ENCODE measurements at places on chromosomes 16 and 17.

DNA sequence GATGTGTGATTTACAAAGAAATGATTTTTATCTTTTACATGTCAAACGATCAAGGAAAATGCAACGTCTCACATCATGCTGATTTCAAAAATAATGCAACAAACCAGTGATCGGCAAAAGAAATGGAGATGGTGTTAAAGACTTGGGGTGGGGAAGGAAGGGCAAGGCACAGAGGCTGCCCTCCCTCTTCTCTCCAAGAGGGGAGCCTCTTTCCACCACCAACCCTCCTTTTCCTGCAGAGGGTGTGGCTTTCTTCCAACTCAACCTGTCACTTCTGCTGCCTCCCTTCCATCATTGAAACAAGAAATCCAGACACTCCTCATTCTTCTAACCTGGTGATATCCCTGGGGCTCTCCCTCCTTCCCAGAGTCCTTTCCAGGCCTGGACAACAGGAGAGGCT, 320.8 kb downstream of the SLC39A11 start:
- DNase-seq: no peak

DNA sequence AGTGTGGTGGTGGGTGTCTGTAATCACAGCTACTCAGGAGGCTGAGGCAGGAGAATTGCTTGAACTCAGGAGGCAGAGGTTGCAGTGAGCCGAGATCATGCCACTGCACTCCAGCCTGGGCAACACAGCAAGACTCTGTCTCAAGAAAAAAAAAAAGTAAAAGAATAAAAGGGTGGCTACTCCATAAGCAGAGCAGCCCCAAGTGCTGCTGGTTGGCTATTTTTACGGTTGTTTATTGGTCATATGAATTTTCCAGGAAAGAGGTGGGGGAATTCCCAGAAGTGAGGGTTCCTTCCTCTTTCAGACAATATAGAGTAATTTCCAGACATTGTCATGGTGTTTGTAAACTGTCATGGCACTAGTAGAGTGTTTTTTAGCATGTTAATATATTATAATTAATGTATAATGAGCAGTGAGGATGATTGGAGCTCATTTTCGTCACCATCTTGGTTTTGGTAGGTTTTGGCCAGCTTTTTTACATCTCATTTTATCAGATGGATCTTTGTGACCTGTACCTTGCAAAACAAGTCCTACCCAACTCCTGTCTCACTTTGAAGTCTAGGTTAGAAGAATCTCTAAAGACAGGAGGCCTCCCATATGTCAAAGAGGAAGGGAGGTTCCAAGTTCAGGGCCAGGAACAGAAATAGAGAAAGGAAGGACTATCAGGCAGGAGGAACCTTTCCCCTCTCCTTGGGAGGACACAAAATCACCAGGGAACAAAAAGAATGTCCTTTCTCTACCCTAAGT, 39.1 kb downstream of the HOXB1 start:
- no peak for DNase-seq

DNA sequence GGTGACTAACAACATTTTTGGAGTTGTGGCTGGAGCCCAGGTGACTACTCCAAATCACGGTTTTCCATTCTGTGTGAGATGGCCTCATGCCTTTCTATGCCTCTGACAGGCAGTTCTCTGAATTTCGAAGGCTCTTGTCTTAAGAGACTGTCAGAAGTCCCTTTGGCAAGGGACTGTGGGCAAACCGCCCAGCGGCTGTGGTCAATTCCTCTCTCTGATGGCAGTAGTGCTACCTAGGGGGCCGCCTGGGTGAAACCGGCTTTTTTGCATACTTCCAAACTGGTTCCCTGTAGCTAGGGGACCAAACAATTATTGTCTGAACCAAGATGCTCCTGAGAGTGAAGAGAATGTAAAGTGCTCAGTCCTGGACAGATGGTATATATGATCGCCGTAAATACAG, 86.3 kb downstream of the SDR42E1 start:
- DNase-seq: no peak

DNA sequence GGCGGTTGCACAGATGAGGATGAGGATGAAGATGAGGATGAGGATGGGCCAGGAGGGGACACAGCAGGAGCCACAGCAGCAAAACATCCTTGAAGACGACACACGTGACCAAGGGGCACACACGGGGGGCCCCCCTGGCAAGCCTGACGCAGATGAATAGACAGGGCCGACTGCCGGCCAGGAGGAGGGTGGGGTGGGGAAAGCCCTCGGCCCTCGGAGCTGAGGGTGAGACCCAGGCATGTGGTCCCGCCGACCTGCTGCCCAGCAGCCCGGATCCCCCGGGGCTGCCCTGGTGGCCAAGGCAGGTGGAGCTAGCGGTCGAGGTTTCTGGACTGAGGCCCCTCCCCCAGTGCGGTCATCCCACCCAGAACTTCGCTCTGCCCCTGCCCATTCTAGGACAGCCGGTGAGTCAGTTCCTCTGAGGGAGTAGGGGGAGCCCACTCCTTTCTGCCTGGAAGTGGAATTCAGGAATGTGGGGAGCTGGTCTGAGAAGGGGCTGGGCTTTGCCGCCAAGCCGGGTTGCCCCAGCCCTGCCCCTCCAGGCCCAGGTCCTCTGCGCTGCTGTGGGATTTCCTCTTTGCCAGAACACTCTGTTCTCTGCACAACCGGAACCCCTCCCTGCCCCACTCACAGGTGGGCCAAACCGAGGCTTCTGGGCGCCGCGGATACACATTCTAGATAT, 9.9 kb downstream of the CYGB start:
- no peak for DNase-seq

- no peak for DNase-seq
Measured at GRCh38 chr16:87847785-87848675, 21.3 kb downstream of the SLC7A5 start.

DNA sequence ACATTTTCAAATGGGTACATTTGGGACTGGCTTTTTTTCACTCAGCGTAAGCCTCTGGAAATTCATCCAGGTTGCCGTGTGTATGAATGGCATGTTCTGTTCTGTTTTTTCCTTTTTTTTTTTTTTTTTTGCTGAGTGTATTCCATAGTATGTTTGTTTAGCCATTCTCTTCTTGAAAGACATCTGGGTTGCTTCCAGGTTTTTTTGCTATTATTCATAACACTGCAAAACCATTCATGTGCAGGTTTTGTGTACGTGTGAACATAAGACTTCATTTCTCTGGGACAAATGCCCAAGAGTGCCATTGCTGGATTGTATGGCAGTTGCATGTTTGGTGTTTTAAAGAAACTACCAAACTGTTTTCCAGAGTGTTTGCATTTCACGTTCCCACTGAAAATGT, 335.9 kb upstream of the TNRC6C start:
- DNase-seq: no peak

GRCh38 chr16:30416624-30417528, 9.5 kb downstream of the ZNF771 start:
- DNase-seq: no peak

DNA sequence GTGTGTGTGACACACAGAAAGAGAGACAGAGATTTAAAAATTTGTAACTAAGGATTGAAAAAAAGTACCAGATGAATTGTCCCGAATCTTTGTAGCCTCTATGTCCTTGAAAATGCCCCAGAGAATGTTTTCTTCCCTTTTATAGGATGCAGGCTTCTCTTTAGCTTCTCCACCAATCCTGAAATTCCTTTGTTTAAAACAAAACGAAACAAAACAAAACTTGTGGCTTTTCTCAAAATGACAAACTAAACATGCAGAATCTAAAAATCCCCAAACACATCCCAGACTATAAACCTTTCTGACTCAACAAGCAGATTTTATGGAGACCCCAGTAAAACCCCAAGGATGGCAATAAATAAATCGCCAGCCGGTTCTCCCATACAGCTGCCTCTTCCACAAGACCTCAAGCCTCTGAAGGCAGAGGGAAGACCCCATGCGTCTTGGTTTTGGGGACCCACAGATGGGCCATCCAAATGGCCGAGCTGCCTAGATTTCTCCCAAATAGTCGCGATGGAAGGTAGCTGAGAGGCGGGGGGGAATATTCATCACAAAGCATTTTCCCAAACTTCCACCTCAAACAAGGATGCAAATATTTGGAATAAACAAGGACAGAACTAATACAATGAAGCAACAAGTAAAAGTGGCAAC, 269.5 kb upstream of the FOXF1 start:
- no peak for DNase-seq

GRCh38 chr16:52174168-52174567, 372.8 kb downstream of the TOX3 start:
- no peak for DNase-seq

- no peak for DNase-seq
Measured at GRCh38 chr17:488993-489757, 136.6 kb upstream of the RPH3AL start.

DNA sequence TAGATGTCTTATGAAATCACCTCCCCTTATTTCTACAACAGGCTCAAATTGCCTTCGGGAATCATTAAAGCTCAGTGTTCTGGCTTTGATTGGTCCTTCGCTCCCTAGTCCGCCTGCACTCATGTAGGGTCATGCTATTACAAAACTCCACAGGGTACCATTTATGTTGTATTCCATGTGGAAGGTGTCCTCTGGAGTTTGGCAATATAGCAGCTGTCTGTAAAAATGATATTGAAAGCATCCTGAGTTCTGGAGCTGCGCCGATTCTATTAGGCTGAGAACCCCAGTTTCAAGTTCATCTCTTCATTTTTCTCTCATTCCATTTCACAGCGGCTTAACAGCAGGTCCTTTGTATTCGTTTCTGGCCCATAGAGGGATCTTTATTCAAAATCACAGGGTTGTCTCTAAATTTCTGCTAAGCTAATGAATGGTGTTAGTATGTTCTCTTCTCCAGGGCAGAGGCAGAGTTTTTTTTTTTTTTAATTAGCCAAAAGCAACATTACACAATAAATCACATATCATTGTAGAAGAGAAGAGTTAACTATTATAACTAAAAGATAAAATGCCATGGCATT, 71.9 kb upstream of the TEKT1 start:
- no peak for DNase-seq

- DNase-seq: no peak
Measured at GRCh38 chr16:52561910-52562741, 15.2 kb upstream of the TOX3 start.

DNA sequence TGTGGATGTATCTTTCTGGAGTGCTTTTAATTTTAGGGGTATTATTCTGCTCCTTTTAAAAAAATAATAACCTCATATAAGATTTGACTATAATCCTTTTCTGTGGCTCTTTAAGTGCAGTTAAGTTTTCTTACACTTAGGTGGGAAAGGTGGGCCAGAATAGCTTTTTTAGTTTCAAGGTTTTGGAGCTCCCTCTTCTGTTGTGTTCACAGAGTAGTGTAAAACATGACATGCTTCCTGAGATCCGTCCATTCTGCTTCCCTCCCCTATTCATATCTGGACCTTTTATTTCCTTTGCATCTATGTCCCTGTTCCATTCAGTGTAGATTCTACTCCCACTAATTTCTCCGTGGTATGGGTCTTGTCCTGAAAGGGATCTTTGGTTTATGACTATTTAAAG, 12.8 kb downstream of the LRRC36 start:
- DNase-seq: no peak

GRCh38 chr16:72898216-72898825, 149.6 kb downstream of the ZFHX3 start:
- DNase-seq: no peak

DNA sequence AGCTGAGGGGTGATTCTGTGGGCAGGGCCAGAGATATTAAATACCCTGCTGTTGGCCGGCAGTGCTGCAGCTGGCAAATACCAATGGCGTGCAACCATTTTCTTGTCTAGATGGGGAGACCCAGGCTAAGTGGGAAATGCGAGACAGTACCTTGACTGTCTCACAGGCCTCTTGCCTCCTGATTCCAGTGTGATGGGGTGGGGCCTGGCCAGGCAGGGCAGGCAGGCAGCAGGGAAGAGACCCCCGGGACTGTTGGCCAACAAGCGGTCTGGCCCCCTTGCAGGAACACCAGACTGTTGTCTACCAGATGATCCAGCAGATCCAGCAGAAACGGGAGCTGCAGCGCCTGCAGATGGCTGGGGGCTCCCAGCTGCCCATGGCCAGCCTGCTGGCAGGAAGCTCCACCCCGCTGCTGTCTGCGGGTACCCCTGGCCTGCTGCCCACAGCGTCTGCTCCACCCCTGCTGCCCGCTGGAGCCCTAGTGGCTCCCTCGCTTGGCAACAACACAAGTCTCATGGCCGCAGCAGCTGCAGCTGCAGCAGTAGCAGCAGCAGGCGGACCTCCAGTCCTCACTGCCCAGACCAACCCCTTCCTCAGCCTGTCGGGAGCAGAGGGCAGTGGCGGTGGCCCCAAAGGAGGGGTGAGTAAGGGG, 5.7 kb upstream of the CISD3 start:
- no peak for DNase-seq

GRCh38 chr17:49337884-49338283, 24.2 kb downstream of the ZNF652 start:
- no peak for DNase-seq

DNA sequence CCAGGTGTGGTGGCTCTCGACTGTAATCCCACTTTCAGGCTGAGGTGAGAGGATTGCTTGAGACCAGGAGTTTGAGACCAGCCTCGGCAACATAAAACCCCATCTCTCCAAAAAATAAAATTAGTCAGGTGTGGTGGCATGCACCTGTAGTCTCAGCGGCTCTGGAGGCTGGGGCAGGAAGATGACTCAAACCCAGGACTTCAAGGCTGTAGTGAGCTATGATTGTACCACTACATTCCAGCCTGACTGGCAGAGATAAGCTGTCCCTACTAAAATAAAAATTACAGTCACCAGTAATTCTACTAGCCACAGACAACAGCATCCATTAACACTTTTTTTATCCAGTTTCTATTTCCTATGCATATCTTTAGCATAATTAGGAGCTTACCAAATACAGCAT, 176.3 kb downstream of the CPPED1 start:
- no peak for DNase-seq

DNA sequence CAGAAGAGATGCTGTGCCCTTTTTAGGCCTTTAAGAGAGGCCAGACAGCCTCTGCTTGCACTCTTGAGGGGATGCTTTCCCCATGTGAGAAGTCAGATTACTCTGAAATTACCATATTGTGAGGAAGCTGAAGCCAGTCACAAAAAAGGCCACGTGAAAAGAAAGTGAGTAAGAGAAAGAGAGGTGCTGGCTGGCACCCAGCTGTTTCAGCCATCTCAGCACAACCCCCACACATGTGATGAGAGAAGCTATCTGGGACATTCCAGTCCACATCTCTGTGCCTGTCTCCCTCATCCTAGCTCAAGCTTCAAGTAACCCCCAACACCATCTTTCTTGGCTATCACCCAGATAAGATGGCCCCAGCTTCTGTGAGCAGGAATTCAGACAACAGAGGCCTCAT, 131.4 kb downstream of the HS3ST2 start:
- DNase-seq: no peak

GRCh38 chr16:782766-783403, 5.3 kb downstream of the RPUSD1 start:
- DNase-seq: no peak

DNA sequence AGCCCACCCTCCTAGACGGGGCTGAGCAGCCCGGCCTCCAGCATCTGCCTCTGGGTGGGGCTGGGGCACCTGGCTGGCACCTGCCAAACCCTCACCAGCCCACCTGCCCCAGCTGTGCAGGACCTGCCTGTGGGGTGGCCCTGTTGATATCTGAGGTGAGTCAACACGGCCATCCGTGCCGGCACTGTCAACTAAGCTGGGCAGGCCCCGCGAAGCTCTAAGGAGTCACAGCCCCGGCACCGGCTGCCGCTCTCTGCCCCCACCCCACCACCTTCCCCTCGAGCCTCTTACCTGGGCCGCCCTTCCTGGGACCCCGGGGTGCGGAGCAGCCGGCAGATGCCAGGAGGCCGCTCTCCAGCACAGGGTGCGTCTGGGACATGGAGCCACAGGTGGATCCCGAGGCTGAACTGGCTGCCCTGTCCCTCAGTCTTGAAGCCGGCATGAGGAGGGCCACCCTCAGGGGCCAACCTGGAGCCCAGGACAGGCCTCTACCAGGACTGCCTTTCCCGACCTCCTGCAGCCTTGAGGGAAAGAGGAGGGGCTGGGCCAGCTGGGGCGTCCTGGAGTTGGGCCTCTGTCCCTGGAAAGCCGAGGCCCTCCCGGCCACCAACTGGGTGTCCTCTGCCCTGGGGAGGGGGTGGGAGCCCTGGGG, 515 bp downstream of the CBFA2T3 start:
- DNase-seq: no peak
